ENCODE measurements at places on chromosomes 5 and 9. TPM values are rescaled to one million over a fixed set of nuclear protein-coding genes. Genes with fewer than 3 reads are reported as not detected.

Gene SLCO6A1
- not detected for total RNA-seq

Gene CCNI2
- total RNA-seq = not detected

DNA sequence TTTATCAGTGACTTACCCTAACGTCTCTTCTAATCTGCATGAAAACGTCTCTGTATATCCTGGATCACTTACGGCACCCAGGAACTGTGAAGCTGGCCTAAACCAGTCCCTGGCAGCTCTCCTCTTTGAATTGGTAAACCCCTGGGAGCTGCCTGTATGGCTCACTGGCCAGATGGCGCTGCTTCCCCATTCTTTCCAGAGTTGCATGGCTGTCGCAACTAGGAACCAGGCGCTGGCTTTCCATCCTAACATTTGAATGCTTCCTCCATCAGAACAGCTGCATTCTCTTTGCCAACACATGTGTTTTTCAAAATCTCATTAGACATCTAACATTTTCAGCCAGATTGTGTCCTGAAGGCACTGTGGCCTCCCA, 8.0 kb upstream of the PCA3 start:
- peak; percentile 4 for DNase-seq

GRCh38 chr5:78690253-78690972, 41.8 kb upstream of the LHFPL2 start:
- DNase-seq = no peak

- DNase-seq = no peak
Observed at GRCh38 chr5:134543820-134544614, 18.5 kb downstream of the JADE2 start.

DNA sequence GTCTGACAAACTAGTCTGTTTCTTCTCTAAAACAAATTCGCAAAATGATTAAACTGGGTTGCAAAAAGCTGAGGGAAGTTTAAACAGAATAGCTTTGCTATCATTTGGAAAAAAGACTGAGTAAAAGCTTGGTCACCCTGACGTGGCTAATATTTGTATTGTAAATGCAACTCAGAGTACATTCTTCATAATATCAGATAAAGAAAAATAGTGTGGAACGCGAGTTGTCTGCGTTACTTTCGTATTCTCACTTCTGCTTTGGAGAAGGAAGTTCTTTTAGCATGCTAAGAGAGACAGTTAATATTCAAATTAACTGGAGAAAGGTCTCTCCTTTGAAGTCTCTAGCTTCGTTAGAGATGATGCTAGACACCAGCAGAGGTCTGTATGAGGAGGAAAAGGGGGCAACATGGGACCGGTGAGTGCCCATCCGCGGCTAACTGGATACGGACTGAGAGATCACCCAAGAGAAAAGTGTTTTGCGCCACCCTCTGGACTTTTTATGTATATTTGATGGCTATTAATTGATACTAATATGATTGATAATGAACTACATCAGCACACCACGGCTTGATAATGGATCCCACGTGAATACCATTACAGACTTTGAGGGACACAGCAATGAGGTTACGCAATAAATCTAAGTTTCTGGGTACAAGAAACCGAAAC, 2.9 kb upstream of the CNTRL start:
- peak; percentile 61 for DNase-seq

DNA sequence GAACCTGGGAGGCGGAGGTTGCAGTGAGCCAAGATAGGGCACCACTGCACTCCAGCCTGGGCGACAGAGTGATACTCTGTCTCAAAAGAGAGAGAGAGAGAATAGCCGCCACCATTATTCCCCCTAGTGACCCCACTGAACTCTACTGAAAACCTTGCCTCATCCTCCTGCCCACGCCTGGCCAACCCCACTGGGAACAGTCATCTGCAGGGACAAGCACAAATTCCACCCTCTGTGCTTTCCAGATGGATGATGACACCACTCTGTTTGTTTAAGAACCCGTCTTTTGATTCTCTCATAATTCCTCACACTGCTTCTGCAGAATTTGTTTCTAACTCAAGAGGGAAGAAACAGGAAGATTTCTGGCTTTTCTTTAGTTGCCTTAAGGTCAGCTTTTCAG, 12.2 kb downstream of the BHMT2 start:
- peak; percentile 7 for DNase-seq

- no peak for DNase-seq
Observed at GRCh38 chr5:176366232-176366894, 1.1 kb downstream of the ARL10 start.

Gene SYK
- total RNA-seq = 14.6 TPM

DNA sequence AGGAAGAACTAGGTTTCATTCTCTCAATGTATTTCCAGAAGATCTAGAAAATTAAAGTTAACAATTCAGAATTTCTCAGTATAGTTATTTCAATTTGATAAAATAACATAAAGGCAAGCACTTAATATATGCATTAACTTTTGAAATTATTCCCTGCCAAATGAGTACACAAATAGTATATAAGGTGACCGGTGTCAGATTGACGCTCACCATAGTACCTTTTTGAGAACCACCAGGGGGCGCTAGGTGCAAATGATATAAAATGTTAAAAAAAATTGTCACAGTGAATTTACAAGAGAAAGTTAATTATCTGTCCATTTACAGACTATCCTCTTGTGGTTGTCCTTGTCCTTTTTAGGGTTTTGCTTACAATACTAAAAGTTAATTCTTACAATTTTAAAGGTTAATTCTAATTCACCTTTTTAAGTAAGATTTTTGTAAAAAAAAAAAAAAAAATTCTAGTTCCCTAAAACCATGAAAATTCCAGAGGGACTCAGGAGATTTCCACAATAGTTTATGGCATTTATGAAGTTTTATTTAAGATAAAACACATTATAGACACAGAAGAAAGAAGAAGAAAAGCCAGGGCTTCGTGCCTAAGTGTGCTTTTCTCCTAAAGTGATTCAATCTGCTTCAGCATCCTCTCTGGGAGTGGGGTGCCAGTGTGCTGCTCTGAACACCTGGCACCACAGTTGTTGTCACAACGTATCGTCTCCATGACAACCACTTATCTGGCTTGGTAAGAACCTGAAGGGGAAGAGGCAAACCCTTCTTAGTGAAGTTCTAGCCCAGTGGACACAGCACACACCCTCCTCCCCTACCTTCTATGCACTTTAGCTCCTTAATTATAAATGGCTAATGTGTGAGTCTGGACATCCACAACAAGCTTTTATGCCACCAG, 1.7 kb downstream of the ADAMTS16 start:
- DNase-seq = peak; percentile 75

Gene ORM2
- total RNA-seq = not detected

Gene GRXCR2
- total RNA-seq = not detected

DNA sequence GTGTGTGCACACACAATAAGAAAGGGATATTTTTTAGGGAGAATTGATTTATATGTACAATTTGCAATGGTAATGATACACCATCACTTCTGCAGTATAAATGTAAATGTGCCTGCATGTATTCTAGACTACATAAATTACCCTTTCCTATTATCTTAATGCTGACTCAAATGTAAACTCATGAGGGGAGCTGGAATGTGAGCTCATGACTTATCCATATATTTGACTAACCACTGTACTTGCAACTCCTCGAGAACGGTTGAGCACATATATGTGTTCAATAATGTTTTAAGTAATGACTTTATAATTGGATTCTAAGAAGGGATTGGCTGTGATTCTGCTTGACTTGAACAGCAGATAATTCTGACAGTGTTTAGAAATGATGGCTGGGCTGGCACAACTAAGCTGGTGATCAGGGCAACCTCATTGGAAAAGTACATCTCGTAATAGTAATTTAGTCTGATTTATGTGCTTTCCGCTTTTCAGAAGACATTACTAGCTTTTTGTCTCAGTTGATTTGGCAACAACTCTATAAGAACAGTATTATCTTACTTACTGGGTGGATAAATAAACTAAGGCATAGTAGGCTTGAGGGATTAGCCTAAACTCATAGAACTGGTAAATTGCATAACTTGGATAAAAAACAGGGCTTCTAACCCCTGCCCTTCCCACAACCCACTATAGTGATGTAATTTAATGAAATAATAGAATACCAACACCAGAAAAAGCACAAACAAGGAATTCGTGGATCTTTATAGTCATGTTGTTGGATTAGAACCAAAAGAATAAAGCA, 130.2 kb upstream of the SPEF2 start:
- no peak for DNase-seq

DNA sequence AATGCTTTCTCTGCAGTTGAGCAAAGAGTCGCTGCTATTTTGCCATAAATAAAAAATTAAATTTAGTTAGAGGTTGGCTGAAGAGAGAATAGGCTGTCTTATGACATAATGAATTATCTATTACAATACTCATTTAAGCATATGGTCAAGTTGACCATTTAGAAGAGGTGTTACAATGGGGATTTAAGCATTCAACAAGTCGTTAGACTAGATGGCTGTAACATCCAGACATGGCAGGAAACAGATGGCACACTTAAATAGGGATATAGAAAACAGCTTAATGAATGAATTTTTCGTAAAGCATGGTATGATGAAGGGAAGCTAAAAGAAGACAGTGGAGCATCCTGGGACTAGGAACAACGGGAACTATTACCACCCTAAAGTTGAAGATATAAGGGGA, 160.3 kb upstream of the PTPRD start:
- DNase-seq = no peak
